ENCODE measurements at places on chromosomes 4 and X.

GRCh38 chr4:36709991-36710390 is 428.6 kb downstream of the DTHD1 start:
- no peak for DNase-seq

DNA sequence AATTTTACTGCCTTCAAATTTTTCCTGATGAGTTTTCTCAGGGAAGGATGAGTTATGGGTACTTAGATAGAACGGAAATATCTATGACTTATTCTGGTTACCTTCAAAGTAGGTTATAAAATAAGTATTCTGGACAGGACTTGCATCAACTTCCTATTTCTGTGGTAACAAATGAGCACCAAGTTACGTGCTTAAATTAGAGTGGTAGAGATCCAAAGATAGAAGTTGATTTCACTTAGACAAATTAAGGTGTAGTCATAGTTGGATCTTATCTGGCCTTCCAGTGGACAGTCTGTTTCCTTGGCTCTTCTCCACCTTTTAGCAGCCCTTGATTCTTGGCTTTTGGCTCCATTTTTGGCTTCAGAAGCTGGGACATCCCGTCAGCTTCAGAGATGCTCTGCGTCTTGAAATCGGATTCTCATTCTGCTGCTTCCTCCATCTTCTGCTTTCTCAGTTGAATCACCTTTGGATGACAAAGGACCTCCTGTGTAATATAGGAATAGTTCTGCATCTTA is 109.9 kb downstream of the ZNF518B start:
- DNase-seq, result no peak

- DNase-seq, result no peak
Observed at GRCh38 chr4:110055158-110055768, 142.6 kb downstream of the EGF start.

DNA sequence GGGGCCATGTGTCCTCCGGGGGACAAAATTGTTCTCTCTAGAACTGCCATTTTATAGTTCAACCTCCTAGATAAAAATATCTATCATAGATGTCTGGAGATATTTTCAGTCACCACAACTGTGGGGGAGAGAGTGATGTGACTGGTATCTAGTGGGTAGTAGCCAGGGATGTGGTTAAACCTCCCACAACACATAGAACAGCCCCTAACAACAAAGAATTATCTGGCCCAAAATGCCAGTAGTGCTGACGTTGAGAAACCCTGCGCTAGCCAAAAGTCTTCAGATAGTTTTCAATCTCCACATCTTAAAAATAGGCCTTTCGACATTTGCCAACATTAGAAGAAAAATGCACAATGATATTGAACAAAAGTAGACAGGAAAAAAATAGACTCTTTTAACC is 19.0 kb upstream of the SUPT20HL2 start:
- DNase-seq, result no peak

DNA sequence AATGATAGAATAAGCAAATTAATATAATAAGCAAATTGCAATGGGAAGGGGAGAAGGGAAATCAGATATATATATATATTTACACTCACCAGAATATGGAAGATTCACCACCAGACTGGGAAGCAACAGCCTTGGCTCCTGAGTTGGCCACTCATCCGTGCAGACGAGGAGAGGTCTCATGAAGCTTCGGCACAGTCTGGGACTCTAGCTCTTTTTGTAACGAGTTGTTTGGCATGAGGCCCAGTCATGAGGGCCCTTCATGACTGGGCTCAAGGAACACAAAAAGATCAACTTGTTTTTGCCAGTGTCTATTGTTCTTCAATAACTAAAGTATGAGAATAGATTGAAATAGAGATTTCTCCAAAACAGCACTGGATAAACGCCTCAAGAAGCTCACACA is 176.4 kb downstream of the ADGRA3 start:
- DNase-seq, result no peak

Measured in stimulated activated CD4-positive, alpha-beta T cell treated with anti-CD3 and anti-CD28 coated beads, Interleukin-4, amount 100 ng/mL, for 4 hours (primary cell).